CD4-positive, alpha-beta memory T cell (primary cell): ENCODE measurements at places on chromosomes 1 and 21.

DNA sequence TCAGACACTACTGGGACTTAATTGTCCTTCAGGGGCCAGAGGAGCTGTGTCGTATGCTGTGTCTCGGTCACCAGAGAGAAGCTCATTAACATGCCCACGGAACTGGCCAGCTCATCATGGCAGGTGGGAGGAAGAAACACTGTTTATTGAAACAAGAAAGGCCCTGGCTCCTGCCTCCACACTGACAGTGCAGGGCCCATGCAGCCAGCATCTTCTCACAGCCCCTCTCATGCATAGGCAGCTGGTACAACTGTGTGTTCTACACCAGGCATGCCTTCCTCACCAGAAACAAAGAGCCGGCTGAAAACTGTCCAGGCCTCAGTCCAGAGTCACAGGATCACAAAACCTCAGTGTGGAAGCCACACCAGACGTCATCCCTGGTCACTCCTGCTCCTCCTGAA is 106.0 kb downstream of the UBE2U start:
- DNase-seq: no peak

GRCh38 chr1:225674381-225674780 is 21.5 kb upstream of the ENAH start:
- no peak for DNase-seq

- DNase-seq: no peak
Measured at GRCh38 chr1:185373813-185374529, 56.9 kb upstream of the IVNS1ABP start.

- no peak for DNase-seq
Measured at GRCh38 chr1:14742181-14742980, 143.9 kb downstream of the KAZN start.

- DNase-seq: peak; percentile 49
Measured at GRCh38 chr1:1616045-1616790, 918 bp downstream of the MIB2 start.

DNA sequence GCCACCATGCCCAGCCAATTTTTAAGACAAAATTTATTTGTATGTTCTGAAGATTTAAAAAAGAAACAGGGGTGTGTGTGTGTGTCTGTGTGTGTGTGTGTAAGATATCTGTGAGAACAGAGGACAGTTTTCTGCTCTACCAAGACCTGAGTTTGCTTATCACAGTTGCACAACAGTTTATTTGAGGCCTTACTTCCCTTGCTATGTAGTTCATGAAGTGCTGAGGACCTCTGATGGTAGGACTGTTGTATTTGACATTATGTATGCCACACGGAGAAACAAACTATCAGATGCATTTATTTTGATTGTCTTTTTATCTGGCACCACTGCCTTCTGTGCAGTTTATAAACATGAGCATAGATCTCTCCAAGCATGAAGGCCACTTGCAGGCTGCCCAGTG is 355.2 kb downstream of the PBX1 start:
- no peak for DNase-seq
